Daoy (cell line): ENCODE measurements at places on chromosomes 12 and 14. TPM values are rescaled to one million over a fixed set of nuclear protein-coding genes. Genes with fewer than 3 reads are reported as not detected.

GRCh38 chr12:94756789-94757188 is 106.4 kb upstream of the TMCC3 start:
- no peak for DNase-seq

- DNase-seq = no peak
These were observed 37.7 kb downstream of the RIN3 start for GRCh38 chr14:92551044-92551841.

Gene SLC41A2
- total RNA-seq = 55.5 and 80.7 TPM in 2 replicates

Gene ENDOU
- total RNA-seq = 0.11 TPM in 1 of 2 replicates, not detected in the other

GRCh38 chr14:95483309-95484165 is 32.9 kb downstream of the SYNE3 start:
- DNase-seq = peak; percentile 98

Gene ABHD12B
- total RNA-seq = not detected in 2 replicates

DNA sequence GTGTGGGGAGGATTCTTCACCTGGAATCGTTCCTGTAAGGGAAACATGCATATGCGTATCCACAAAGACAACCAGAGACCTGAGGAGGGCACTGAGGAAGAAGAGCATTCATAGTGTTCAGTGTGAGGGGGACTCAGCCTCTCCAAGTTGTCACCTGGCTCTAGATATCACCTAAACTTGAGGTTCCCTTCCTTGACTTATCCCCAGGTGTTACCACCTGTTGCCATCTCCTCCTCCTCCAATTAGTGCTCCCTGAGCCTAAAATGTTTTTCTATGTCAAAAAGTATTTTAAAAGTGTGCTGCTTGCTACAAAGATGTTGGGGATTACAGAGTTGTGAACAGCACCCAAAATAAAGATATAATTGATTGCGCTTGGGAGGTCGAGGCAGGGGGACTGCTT is 41.0 kb downstream of the FMNL3 start:
- no peak for DNase-seq

Gene PRIM1
- 77.7 and 94.5 TPM in 2 replicates for total RNA-seq

Gene SRRM4
- 0.03 TPM in 1 of 2 replicates, not detected in the other for total RNA-seq

- no peak for DNase-seq
These were observed 207.0 kb upstream of the CAND1 start for GRCh38 chr12:67062193-67062592.

- DNase-seq = no peak
These were observed 29.0 kb downstream of the PDE6H start for GRCh38 chr12:15001733-15002382.

DNA sequence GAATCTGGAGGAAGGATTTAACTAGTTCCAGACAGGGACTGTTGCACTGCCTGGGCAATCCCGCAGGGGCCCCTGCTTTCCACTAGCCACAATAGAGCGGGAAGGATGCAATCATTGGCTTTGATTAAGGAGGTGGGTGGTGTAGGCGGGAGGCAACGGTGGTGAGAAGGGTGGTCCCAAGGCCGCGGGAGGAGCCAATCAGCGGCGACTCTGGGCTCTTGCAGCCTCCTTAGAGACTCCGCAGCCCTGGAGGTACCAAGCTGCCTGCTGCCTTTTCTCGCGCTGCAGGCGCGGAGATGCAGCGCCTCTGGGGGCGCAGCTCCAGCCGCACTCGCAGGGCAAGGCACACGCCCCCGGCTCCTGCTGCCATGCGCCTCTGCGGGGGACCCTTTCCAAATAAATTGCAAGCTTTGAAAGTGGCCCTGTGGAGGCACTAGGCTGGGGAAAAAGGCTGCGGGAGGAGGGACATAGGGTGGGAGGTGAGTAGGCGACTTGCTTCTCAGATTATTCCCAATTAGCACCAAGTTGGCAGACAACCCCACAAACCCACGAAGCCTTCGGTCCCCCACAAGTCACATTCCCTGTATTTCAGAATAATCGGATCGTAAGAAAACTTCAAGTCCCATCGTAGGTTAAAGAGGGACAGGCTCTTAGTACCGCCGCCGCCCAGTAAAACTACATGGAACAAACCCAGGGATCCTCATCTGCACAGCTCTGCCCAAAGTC is 858 bp upstream of the KCNA1 start:
- DNase-seq = peak; percentile 82

DNA sequence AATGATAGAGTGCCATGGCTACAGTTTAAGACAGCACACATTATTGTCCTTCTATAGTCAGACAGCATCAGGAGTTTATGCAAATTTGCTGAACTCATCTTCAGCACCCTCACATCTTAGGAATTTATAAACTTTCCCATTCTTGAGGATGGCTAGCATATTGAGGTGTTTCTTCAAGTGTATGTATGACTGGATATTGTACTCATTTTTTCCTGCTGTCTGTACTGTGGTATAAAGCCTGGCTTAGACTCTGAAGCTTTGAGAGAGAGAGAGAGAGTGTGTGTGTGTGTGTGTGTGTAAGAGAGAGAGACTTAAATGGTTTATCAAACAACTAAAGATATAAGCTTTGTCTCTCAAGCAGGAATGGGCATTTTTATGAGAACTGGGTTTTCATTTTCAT is 161.6 kb downstream of the PIK3C2G start:
- DNase-seq = no peak

Gene NRXN3
- 0.11 and 0.68 TPM in 2 replicates for total RNA-seq

- DNase-seq = no peak
These were observed at the start of gene DCAF5 for GRCh38 chr14:69152902-69153151. Gene DCAF5 (minus strand): TSS chr14:69153119. CDS start chr14:69152978, 141 bp downstream.

DNA sequence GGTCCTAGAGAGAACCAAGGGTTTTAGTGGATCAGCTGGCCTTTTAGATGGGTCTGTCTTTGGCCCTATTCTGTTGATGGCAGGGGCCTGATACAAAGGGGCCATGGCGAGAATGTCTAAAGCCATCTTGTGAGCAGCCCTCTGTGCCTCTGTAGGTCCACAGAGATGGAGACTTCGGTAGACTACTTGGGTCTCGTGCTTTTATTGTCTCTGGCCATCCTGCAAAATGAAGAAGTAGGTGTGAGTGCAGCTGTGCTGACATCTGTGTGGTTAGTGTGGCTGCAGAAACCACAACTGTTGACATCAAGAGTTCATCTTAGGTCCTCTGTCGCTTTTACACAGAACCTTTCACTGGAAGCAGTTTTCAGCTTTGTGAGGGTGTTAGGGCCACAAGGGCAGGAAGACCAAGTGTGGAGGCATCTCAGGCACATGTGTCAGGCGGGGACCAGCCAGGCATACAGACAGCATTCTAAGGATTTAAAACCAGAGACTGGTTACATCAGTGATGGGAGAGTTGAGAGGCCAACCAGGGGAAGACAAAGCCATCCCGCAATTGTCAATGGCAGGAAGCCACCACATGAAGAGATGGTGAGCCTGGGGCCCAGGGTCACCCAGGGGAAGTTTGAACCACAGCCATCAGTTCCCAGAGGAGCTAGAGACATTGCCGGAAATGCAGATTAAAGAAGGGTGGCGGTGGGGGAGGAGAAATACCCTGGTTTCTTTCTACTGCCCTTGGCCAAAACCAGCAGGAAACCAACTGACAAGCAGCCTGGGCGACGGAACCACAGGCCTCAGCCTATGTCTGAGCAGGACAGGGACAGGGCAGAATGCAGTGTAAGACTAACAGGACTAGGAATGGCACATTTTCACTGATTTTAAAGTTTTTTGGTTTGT is 13.0 kb upstream of the TPCN1 start:
- DNase-seq = no peak
